ENCODE measurements at places on chromosomes 12 and 14. TPM values are rescaled to one million over a fixed set of nuclear protein-coding genes. Genes with fewer than 3 reads are reported as not detected.
A peak's percentile ranks its signal among the peaks of the same experiment; 100 is the strongest.

DNA sequence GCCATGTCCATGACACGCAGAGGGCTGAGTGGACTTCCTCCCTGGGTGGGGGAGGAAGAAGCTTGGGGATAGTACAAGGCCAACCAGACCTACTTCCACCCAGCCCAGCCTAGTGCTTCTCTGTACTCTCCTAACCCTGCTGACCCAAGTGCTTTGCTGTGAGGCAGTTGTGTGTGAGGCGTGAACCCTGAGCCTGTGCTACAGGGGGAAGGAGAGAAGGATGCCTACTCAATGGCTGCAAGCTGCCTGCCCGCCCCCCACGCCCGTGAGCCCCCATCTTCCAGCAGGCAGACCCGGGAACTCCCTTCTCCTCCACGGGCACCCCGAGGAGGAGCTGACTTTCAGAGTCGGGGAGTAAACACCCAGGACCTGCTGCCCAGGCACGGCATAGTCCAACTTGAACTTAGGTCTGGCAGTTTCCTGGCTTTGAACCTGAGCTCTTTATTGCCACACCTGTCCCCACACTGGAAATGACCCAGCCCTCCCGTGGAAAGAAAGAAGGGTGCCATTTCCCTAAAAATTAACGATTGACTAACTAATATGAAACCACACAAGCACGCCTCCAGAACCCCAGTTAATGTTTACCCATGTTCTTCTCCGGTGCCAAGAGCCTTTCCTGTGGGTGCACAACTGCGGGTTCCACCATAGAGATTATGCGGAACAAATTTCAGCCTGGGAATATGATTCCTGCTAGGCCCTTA, 10.8 kb downstream of the ALDH2 start:
- DNase-seq = no peak

DNA sequence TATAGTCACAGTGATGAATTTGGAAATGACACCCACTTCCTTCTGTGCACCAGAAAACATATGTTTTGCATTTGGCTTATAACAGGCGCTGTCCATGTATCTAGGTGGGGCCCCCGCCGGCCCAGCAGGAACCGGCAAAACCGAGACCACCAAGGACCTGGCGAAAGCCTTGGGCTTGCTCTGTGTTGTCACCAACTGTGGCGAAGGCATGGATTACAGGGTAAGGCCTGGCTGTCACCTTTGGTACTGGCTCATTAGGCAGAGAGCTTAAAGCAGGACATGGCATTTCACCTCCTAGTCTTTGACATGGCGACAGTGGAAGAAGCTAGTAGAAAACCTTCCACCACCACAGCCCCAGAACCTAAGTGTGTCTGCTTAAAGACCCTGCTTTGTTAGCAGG, 85.8 kb downstream of the DNAH10 start:
- no peak for DNase-seq

DNA sequence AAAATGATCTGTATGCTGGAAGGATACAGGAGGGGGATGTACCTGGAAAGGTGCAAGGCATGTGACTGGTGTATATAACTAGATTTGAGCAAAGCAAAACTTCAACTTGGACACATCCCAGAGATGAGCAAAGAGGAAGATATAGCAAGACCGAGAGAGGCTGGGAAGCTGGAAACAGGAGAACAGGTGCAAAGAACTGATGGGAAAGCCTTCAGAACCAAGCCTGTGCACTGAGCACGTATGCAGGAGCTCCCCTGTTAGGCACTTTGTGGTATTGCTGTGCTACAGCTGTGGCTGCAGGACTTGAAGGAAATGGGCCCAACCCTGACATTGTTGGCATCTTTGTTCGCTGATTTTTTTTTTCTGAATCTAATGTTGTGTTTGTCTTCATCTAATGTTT, 120.7 kb upstream of the PWP1 start:
- DNase-seq = no peak

GRCh38 chr12:124453419-124454351, 113.7 kb downstream of the NCOR2 start:
- DNase-seq = peak; percentile 70

DNA sequence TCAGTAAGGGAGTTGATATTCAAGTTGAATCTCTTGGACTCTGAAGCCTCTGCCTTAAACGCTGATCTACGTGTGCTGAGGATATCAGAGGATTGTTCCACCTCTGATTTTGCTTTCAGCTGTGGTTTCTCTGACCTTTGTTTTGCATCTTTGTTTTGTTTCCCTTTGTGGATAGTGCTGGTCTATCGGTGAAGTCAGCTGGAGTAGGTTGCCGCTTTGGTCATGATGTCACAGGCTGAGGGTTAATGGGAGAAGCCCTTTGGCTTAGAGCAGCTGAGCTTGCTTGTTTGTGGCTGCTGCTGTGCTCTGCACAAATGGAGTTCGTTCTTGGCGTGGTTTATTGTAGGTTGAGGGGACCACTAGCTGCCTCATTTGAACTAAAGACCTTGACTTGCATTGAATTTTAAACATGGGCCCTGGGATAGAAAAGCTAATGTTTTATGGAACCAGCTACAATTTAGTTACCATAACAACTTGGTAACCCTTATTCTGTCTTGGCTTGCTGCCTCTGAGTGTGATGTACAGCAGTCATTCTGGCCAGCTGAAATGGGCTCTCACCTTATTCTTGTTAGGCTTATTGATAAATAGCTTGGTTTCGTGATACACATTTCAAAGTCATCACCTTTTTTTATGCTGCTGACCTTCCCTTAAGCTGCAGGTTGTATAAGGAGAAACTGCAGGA, 284.5 kb upstream of the E2F7 start:
- DNase-seq = no peak

- DNase-seq = no peak
Observed at GRCh38 chr12:93007544-93007943, 78.4 kb upstream of the EEA1 start.

GRCh38 chr12:789852-790563, 37.6 kb downstream of the WNK1 start:
- no peak for DNase-seq

- no peak for DNase-seq
Observed at GRCh38 chr12:57112492-57113294, 1.5 kb upstream of the STAT6 start.

DNA sequence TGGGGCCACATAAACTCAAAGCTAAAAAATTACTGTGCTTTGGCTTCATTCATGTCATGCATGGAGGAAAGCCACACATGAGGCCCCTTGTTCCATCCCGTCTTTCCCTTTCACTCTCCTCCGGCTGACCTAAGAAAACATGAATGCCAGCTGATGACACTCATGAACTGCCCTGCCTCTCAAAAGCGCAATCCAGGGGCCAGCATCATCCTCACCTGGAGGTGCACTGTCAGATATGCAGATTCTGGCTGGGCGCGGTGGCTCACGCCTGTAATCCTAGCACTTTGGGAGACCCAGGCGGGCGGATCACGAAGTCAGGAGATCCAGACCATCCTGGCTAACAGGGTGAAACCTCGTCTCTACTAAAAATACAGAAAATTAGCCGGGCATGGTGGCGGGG, 116.1 kb upstream of the FOXN3 start:
- no peak for DNase-seq

DNA sequence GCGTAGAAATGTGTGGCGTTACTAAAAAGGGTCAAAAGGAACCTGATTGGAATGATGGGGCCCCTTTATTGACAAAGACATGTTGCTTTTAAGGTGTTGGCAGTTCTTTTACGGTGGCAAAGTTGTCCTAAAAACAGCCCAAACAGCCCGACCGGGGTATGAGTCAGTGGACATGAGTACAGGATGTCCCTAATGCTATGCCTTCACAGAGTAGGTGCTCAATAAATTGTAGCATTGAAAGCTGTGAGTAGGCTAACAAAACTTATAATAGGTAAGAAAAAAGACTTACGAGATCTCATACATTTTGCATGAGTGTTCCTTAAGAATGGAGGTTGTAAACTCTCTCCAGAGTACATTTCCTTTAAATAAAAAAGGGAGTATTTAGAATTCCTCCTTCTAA, 2.6 kb downstream of the ELK3 start:
- DNase-seq = no peak

- DNase-seq = no peak
Observed at GRCh38 chr14:75373616-75374015, 54.2 kb upstream of the JDP2 start.

DNA sequence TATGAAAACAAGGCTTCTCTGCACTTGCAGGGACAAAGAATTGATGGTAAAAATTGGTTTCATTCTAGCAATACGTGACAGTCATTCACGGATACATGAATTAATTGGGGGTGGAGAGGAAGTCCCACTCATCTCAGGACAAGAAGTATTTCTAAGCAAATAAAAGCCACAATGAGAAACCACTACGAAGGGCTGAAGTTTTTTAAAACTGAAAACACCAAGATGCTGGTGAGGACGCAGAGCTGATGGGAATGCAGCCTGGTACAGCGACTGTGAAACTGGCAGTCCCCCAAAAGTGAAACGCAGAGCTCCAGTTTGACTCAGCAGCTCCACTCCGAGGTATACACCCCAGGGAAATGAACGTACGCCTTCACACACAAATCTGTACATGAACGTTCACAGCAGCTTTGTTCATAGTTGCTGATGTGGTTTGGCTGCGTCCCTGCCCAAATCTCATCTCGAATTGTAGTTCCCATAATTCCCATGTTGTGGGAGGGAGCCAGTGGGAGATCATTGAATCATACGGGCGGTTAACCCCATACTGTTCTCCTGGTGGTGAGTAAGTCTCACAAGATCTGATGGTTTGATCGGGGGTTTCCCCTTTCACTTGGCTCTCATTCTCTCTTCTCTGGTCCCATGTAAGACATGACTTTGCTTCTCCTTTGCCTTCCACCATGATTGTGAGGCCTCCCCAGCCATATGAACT, 89.0 kb downstream of the SCARB1 start:
- DNase-seq = no peak

DNA sequence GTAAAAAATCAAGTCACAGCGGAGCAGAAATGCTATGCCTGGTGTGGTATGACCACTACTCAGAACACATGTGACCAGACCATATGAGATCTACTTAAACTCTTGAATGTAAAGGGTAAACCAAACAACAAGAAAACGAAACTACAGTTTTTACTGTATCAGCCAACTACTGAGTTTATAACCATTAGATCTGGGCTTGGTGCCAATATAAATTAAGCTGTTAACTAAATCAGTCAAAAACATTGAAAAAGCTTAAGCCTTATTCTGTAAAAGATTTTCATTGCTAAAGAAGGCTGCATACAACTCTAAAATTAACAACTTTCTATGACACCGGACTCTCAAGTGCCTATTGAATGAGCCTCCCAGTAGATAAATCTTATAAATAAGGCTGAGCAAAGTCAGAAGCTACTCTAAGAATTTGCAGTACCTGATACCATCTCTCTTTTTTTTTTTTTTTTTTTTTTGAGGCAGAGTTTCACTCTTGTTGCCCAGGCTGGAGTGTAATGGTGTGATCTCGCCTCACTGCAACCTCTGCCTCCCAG, 35.4 kb downstream of the SPTLC2 start:
- DNase-seq = no peak

GRCh38 chr14:89015016-89015415, 190.6 kb downstream of the TTC8 start:
- DNase-seq = no peak

- no peak for DNase-seq
Observed at GRCh38 chr12:81492131-81492720, 266.9 kb downstream of the PPFIA2 start.

GRCh38 chr12:6827982-6828780, at the start of gene P3H3:
TSS of gene P3H3 (plus strand) at chr12:6828407. CDS start at chr12:6828441, 34 bp downstream.
- DNase-seq = peak; percentile 58

- peak; percentile 37 for DNase-seq
Observed at GRCh38 chr14:101065246-101065645, 161.7 kb upstream of the RTL1 start.

- DNase-seq = no peak
Observed at GRCh38 chr14:106395456-106396050, 869.2 kb downstream of the TMEM121 start.

DNA sequence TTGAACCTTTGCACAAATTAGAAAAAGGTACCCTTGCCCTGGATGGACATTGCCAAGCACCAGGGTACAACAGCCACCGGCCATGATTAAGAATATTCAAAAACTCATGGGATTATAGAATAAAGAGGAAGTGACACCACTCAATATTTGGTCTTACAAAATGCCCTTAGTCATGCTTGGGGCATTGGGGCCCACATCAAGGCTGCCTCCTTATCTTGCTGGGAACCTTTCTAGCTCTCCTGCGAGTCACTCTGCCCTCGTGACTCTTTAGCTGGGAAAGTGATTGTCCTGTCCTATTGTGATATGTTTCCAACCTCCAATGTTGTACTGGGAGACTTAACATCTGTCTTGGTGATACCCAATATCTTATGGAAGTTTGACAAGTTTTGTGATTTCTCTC, 57.8 kb downstream of the GTF2A1 start:
- DNase-seq = no peak

- no peak for DNase-seq
Observed at GRCh38 chr14:94547726-94548125, 13.5 kb upstream of the SERPINA4 start.

GRCh38 chr12:107134558-107134957, 41.2 kb upstream of the CRY1 start:
- no peak for DNase-seq

GRCh38 chr14:98514016-98514415, 758.0 kb downstream of the BCL11B start:
- DNase-seq = no peak

DNA sequence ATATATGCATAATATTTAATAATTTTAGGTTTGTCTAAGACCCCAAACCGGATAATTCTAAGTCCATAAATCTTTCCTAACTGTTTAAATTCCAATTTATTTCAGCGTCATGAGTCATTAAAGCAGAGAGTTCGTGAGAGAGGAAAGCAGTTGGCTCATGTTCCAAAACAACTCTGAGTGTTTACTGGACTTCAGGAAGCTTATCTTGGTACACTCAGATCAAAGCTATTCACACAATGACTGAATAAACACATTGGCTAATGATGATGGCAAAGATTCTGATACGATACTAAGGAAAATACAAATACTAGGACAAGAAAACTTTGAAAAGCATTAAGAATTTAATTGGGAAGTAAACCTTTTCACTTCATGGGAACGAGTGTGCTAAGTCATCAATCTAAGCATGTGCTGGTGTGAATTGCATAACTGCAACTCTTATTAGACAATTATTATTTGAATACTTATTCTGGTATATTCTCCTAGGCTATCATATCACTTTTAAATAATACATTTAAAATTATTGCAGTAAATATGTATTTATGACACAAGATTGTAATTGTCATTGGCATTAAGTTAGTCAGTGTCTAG, 34.8 kb upstream of the CLEC14A start:
- DNase-seq = no peak

- no peak for DNase-seq
Observed at GRCh38 chr14:55546212-55546874, 33.7 kb upstream of the KTN1 start.

The CCDC63 gene
- not detected for polyA plus RNA-seq

The GPX2 gene
- polyA plus RNA-seq = 0.66 TPM

The PMEL gene
- polyA plus RNA-seq = 2.2 TPM

The RNASE7 gene
- polyA plus RNA-seq = not detected

The NXPH4 gene
- 1.5 TPM for polyA plus RNA-seq

The DEGS2 gene
- 3.3 TPM for polyA plus RNA-seq

The ANO2 gene
- 3.9 TPM for polyA plus RNA-seq
